ENCODE measurements at places on chromosomes 6 and 20.
A peak's percentile ranks its signal among the peaks of the same experiment; 100 is the strongest.

GRCh38 chr20:41223112-41223511 is 85.8 kb downstream of the PLCG1 start:
- no peak for DNase-seq

DNA sequence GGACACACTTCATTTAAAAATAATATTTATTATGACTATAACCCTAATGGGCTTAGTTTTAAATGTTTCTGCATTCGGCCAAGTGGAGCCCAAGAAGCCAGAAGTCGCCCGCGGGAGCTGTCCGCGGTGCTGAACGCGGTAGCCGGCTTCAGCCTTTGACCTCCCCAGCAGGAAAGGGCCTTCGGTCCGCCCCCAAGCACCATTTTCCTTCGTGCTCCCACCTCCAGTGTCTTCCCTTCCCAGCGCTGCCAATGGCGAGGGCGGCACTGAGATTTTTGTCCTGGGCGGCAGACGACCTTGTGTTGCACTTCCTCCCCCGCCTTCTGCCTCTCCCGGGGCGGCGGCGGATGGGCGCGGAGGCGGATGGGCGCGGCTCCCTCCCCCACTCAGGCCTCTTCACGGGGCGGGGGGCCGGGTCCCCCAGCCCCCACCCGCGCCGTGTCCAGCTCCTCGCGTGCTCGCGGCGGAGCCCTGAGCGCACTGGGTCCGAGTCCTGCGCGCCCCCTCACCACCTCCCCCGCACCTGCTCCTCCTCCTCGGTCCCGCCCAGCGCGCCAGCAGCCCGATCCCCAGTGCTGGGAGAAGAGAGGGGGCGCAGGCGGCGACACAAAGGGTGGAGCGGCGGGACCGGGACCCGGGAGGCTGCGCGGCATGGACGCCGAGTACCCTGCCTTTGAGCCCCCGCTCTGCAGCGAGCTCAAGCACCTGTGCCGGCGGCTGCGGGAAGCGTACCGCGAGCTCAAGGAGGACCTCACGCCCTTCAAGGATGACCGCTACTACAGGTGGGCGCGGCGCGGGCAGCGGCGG is 23.6 kb upstream of the TMEM181 start:
- DNase-seq = peak; percentile 74

DNA sequence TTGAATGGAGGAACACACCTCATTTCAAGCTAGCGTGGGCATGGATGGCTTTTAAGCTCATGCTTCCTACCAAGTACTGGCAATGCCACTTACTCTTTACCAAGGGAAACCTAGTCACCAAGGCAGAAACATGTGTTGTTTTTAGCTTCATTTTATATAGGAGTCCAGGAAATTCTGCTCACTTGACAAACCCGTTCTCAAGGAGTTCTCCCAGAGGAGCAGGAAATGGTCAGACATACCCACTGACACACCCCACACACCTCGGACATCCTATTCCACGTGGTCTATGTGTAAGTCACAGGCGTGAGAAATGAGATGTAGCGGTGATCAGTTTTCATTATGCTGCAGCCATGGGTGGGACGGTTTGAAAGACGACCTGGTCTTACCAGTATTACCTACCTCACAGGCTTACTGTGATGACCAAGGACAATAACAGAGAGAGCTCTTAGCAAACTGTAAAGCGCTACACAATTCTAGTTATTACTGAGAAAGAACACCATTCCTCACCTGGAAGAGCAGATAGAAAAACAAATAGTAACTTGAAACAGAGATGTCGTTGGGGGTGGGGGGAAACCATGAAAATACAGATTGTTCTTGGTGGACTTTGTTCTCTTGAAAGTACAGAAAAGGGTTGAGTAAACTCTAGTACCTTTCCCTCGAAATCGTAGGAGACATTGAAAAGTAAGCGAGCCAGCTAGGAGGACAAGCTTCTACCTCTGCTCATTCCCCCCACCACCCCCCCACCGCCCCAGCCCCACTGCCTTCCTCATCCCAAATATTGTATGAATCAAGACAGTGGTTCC is 1.7 kb downstream of the CNKSR3 start:
- no peak for DNase-seq

DNA sequence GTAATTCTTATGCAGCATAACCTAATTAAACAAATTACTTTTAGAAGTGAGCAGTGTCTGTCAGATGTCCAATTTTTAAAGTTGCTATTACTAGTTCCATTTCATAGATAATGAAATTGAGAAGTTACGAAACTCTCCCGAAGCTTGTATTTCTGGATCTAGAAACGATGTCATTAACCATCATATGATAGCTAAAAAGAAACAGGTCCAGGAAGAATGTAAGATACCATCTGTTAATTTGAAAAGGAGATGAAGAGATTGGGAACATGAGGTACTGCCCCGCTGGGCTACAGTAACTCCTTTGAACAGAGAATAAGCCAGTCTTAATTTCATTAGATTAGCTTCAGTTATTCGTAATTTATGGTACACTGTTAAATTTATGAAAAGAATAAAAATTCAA is 47.5 kb upstream of the TMX4 start:
- no peak for DNase-seq

DNA sequence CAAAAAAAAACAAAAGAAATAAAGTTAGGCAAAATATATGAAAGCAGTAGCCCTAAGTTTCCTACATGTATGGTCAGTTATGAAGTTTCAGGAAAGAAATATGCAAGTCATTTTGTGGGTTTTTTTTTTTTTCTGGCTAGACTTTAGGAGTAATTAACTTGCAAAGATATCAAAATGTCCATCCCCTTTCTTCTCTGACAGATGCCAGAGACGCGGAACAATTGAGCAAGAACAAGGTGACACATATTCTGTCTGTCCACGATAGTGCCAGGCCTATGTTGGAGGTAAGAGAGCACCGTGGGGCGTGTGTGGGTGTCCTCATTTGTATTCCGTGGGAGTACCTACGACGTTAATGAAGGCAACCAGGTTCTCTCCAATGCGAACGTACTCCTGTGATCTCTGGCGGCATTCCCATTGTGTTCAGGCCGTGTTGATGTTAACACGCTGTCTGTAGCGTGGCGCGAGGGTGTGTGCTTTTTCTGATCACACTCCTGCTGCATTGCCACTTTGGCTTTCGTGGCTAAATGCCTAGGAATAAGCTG is 19.5 kb downstream of the DUSP22 start:
- no peak for DNase-seq

GRCh38 chr20:45032781-45033180 is 66.5 kb downstream of the STK4 start:
- DNase-seq = no peak

GRCh38 chr20:20720158-20720557 is 7.7 kb upstream of the RALGAPA2 start:
- DNase-seq = no peak

GRCh38 chr20:1757072-1757471 is 99.5 kb upstream of the SIRPG start:
- peak; percentile 63 for DNase-seq

DNA sequence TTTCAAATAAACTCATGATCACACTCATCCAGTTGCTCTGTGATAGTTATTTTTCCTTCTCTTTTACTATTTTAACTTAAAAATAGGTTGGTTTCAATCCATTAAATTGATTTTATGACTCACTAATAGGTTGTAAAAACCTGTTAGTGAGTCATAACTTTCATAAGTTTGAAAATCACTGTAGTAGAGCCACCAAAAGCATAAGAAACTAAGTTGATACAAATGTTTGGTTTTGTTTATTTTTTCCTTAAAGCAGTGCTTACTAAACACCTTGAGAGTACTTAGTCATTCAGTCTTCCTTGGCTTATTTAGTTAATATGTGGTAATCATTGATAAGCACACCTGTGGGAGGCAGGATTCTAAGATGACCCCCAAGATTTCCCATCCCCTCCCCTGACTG is 312.1 kb upstream of the MAN1A1 start:
- no peak for DNase-seq

DNA sequence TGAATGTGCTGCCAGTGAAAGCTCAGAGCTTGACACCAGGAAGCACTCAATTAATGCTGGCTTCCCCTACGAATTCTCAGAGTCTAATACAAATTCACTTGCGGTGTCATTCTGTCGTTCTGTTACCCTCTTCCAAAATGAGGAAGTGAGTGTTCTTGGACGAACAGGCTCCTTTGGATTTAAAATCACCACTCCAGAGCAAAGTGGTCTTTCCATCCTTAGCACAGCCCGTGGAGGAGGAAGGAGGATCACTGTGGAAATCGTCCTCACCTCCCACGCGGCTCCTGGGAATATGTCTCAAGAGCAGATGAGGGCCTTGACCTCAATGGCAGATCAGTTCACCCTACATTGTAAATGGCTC is 41.7 kb downstream of the RIOK1 start:
- peak; percentile 75 for DNase-seq

DNA sequence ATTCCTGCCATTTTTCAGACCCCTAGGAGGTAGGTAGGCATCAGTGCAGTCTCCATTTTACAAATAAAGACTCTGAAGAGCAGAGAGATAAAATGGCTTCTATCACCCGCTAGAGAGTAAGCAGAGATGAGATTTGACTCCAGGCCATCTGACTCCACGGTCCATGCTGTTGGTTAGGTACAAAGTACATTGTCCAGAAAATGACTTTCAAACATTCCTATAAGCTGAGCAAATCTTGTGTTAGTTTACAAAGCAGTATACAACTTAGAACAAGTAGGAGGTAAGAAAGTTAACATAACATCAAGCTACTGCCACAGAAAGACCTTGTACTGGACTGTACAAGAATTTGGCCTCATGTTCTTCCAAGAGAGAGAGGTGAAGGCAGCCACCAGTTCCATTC is 14.9 kb downstream of the BTN1A1 start:
- DNase-seq = no peak

- no peak for DNase-seq
These were observed 238.1 kb upstream of the MARCKS start for GRCh38 chr6:113619077-113619476.

DNA sequence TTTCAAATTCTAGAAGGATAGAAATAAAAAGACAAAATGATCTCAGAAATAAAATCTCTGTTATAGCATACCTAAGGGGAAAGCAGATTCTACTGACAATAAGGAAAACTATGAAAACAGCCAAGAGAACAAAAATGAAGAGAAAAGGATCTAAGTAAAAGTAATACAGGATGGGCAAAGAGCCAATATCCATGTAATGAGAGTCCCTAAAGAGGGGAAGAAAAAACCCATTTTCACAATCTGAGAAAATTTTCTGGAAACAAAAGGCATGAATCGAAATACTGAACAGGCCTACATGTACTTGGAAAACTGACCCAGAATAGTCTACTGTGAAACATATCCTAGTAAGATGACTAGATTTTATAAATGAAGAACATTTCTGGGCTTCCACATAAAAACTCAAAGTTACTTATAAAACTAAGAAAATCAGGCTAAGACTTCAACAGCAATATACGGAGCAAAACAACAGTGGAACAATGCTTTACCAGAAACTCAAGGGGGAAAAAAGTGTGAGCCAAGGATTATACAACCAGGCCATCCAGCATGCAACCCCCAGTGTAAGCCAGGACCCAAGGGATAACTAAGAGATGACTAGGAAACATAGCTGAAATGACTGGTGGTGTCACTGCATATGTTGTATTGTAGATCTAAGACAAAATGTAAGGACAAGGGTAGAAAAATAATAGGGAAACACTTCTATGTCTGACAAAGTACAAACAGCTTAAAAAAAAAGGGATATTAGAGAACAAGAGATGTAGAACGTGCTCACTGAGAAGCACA is 10.2 kb downstream of the NAPB start:
- peak; percentile 4 for DNase-seq

GRCh38 chr6:167150941-167151549 is 6.7 kb downstream of the GPR31 start:
- peak; percentile 16 for DNase-seq

DNA sequence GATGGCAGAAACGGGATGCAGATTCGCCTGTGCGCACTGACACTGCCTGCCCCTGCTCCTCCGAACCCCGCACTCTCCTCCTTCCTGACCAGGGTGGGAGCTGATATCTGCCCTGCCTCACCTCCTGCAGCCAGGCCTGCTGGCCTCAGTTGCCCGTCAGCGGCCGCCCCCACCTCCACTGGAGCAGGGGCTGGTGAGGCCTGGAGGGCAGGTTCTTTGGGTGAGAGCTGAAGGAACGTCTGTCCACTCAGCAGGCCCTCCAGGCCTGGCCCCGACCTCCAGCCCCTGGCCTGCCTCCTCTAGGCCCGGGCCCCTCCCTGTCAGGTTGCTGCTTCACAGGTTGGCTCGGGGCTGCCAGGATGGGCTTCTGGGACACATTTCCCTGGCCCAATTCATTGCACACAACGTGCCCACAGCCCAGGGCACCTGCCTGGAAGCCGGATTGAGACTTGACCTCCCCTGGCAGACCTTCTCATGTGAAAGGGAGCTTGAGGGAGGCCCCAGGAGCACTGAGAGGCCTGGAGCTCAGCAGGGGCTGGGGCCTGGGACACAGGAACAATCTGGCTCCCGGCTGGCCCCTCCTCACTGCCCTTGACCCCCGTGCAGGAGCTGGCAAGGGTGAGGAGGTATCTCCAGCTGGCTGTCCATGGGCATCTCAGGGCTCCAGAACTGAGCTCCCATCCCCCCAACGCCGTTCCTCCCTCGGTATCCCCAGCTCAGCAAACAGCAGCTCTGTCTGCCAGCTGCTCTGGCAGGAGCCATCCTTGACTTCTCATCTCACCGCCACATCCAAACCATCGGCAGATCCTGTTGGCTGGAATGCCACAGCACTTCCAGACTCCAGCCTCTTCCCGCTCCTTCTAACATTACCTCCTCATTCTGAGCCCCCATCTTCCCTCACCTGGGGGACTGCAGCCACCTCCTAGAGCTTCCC is 39.5 kb downstream of the SPDEF start:
- DNase-seq = no peak

- no peak for DNase-seq
These were observed 75.2 kb downstream of the JPH2 start for GRCh38 chr20:44111712-44112335.

GRCh38 chr6:113306552-113307145 is 550.5 kb upstream of the MARCKS start:
- DNase-seq = peak; percentile 32

DNA sequence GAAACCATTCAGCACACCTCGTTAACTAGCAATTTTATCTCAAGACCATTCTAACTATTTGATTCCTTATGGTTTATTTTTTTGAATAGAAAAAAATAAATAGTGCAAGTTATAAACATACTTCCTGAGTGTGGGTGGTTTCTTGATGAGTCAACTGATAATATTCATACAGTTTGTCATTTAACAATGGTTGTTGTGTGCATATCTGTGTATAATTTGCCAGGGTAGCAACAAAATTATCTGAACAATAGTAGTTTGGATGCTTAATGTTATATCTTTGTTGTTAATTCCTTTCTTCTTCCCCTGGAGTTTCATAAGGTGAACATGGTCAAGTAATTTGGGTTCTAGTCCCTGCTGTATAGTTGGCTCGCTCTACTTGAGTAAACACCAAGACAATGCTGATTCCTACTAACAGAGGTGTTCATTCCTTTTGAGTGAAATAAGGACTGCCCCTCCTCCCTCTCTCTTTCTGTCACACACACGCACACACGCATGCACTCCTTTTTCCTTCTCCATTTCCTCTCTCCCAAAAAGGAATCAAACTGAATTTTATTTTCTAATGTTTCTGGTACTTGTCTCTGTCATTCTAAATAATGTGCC is 938.1 kb upstream of the EPHA7 start:
- no peak for DNase-seq

DNA sequence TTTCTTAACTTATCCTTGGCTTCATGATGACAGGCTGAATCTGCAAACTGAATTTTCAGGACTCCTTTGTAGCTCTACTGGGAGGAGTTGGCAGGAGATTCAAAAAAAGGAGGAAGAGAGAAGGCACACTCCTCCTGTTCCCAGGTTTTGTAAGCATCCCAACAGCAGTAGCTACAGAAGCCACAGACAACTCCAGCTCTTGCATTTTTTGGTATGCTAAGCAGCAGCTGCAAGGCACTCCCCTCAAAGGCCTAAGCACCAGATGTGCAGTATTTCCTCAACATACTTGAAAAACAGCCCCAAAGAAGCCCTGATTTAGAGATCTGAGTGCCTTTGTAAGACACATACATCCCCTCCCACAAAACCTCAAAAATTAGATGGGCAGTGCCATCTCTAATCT is 328.6 kb upstream of the SYNCRIP start:
- no peak for DNase-seq

Data from inflammatory macrophage treated with lipopolysaccharide for 1 hour (primary cell).